ENCODE measurements at places on chromosomes 3 and 15.

DNA sequence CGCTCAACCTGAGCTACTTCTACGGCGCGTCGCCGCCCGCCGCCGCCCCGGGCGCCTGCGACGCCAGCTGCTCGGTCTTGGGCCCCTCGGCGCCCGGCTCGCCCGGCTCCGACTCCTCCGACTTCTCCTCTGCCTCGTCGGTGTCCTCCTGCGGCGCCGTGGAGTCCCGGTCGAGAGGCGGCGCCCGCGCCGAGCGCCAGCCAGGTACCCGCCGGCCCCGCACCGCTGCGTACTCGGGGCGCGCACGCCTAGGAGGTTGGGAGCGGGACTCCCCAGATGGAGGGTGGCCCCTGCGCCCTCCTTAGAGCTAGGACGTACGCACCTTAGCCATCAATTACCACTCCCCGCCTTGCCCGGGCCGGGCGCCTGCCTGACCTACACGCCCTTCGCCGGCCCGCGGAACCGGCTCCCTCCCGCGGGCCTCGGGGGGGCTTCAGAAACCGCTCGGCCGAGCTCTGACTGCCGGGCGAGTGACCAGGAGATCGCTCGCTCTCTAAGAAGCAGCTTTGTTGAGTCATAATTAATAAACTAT is 466 bp downstream of the NFKBIZ start:
- peaks cover 14% of the 10 kb centered on the region for H3K4me1 ChIP-seq
- peak overlapping the region; percentile 93 for H3K27ac ChIP-seq
- H3K27me3 ChIP-seq = no peaks in the 10 kb centered on the region
- H3K4me3 ChIP-seq = peak overlapping the region; percentile 97
- H3K36me3 ChIP-seq = peaks cover 29% of the 10 kb centered on the region

DNA sequence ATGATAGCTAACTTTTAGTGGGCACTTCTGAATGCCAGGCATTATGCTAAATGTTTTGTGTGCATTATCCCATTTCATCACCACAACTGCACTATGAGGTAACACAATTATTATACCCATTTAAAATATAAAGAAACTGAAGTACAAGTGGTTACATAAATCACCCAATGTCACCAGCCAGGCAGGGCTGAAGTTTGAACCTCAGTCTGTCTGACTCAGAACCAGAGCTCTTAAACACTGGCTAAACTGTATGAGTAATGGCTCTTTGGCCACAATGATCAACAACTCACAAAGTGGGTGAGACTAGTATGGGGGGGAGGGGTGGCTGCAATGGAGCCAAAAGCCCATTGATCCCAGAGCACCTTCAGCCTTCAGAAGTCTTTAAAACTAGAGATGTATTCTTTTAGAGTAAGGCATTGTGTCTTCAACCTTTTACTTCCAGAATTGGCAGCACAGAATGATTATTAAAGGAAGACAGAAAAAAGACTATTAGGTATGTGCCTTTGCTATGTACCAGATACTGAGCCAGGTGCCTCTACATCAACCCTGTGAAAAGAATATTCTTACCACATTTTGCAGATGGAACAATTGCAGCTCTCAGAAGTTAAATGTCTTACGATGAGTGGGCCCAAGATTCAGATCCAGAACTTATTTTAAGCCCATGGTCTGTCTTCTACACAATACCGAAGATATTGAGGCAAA is 166.9 kb downstream of the UACA start:
- no peaks in the 10 kb centered on the region for H3K36me3 ChIP-seq
- H3K4me3 ChIP-seq = no peak overlapping the region
- no peak overlapping the region for H3K27ac ChIP-seq
- no peaks in the 10 kb centered on the region for H3K27me3 ChIP-seq
- no peaks in the 10 kb centered on the region for H3K4me1 ChIP-seq

DNA sequence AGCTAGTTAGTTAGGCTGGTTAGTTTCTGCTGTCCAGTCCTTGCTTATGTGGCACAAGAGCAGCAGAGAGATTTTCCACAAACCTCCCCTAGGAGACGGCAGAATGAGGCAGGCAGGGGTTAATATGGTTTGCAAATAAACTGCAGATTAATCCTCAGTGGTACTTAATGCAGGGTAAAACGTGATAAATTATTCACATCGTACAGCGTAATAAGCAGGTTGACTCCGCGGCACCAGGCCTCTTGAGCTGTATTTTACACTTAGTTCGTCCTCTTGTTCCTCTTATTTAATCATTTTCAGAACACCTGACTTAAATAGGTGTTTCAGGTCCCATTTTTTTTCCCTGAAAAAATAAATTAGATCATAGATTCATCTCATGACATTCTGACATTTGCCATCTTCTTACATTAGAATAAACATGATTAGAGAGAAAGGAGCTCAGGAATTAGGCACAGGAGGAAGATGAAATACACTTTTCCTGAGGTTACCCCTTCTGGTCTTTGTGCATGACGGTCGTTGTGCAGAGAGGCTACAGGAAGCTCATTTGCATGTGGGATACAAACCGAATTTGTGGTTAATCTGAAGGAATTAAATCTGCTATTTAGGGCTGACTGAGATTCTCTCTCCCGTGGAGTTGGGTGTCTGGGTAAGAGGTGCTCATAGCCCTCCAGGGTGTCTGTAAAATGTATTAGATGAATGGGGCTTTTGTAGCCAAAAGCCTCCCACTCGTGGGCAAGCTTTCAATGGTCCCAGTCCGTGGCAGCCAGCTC is 27.1 kb upstream of the VPS8 start:
- H3K27me3 ChIP-seq = no peaks in the 10 kb centered on the region
- H3K27ac ChIP-seq = no peak overlapping the region
- no peaks in the 10 kb centered on the region for H3K36me3 ChIP-seq

- no peaks in the 10 kb centered on the region for H3K27me3 ChIP-seq
- H3K27ac ChIP-seq = no peak overlapping the region
- peaks cover 4% of the 10 kb centered on the region for H3K4me1 ChIP-seq
- no peaks in the 10 kb centered on the region for H3K36me3 ChIP-seq
- no peak overlapping the region for H3K4me3 ChIP-seq
Measured at GRCh38 chr3:178676942-178677790, 140.9 kb downstream of the KCNMB2 start.

- DNase-seq = no peak
- peaks cover 18% of the 10 kb centered on the region for H3K36me3 ChIP-seq
- H3K27ac ChIP-seq = no peak overlapping the region
- no peaks in the 10 kb centered on the region for H3K4me1 ChIP-seq
Measured at GRCh38 chr3:15572138-15572537, 29.2 kb downstream of the HACL1 start.

DNA sequence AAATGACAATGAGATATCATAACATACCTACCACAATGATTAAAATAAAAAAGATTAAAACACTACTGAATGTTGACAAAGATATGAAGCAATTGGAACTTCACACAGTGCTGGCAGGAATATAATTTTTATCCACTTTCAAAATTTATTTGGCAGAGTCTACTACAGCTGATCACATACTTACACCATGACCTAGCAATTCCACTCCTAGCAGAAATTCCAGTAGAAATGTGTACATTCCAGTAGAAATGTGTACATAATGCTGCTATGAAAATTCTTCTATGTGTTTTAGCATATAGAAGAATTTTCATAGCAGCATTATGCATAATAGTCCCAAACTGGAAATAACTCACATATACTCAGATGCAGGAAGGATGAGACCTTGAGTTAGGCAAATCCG is 43.5 kb downstream of the IFT57 start:
- H3K36me3 ChIP-seq = no peaks in the 10 kb centered on the region
- no peak overlapping the region for H3K4me3 ChIP-seq
- DNase-seq = peak; percentile 64
- no peaks in the 10 kb centered on the region for H3K27me3 ChIP-seq
- no peaks in the 10 kb centered on the region for H3K4me1 ChIP-seq

DNA sequence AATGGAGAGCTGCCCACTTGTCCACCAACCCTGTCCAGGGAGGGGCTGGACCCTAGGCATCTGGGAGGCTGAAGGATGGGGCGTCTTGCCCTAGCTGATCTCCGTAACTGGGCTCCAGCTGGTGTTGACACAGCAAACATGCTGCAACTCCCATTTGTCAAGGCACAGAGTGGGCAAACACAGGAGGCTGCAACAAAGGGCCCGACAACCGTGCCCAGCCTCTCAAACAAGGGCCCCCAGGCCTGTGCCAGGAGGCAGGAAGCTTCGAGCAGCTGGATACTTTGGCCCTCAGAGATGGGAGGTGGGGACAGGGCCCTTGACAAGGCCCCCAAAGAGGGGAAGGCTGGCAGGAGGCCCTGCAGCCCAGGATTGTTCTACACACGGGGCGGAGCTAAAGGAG is 64.2 kb upstream of the TMEM115 start:
- no peaks in the 10 kb centered on the region for H3K4me1 ChIP-seq
- no peak overlapping the region for H3K4me3 ChIP-seq
- no peak for DNase-seq
- H3K36me3 ChIP-seq = no peaks in the 10 kb centered on the region
- H3K27me3 ChIP-seq = no peaks in the 10 kb centered on the region

DNA sequence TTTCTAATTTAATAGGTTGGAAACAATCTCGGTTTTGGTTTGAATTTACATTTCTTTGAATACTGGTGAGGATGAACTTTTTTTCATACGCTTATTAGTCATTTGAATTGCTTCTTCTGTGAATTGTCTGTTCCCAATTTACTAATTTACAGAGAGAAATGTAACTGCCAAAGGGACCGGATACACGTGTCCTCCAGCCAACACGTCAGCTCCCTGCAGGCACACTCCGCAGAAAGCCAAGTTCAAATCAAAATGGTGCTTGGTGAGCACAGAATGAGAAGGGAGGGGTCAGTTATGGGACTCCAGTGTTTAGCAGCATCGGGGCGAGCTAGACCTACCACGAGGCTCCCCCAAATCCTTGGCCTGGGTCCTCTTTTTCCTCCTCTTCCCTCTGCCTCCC is 10.8 kb upstream of the TSEN2 start:
- no peaks in the 10 kb centered on the region for H3K36me3 ChIP-seq
- no peak for DNase-seq
- H3K4me1 ChIP-seq = no peaks in the 10 kb centered on the region
- H3K27me3 ChIP-seq = no peaks in the 10 kb centered on the region
- H3K27ac ChIP-seq = no peak overlapping the region
- H3K4me3 ChIP-seq = no peak overlapping the region

Data from cardiac muscle cell (in vitro differentiated cells and primary cell).